AG04449 (cell line): ENCODE measurements at places on chromosomes 16 and 17.

- DNase-seq, result no peak
These were observed 155.1 kb upstream of the CCL2 start for GRCh38 chr17:34099859-34100515.

- no peak for DNase-seq
These were observed 23.3 kb downstream of the TBCD start for GRCh38 chr17:82775001-82775823.

- DNase-seq, result no peak
These were observed 69.3 kb downstream of the ABR start for GRCh38 chr17:1110541-1110861.

- no peak for DNase-seq
These were observed 773 bp downstream of the BLTP2 start for GRCh38 chr17:28643983-28644786.

DNA sequence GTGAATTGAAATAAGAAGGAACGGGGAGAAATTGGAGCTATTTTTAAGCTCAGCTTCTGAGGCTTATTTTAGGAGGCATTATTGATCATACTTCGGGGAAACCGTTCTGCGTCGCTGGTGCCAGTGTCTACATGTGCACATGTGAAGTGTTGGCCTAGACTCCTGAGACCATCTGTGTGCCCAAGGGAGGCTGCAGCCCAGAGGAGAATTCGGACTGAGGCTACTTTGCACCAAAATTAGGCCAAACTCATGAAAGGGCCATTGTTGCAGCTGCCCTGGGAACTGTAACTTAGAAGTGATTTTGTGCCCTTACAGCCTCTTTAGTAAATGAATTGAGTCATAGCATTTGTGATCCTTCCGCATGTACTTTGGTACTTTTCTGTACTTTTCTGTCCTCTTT lies 102.0 kb upstream of the NOL11 start:
- no peak for DNase-seq

DNA sequence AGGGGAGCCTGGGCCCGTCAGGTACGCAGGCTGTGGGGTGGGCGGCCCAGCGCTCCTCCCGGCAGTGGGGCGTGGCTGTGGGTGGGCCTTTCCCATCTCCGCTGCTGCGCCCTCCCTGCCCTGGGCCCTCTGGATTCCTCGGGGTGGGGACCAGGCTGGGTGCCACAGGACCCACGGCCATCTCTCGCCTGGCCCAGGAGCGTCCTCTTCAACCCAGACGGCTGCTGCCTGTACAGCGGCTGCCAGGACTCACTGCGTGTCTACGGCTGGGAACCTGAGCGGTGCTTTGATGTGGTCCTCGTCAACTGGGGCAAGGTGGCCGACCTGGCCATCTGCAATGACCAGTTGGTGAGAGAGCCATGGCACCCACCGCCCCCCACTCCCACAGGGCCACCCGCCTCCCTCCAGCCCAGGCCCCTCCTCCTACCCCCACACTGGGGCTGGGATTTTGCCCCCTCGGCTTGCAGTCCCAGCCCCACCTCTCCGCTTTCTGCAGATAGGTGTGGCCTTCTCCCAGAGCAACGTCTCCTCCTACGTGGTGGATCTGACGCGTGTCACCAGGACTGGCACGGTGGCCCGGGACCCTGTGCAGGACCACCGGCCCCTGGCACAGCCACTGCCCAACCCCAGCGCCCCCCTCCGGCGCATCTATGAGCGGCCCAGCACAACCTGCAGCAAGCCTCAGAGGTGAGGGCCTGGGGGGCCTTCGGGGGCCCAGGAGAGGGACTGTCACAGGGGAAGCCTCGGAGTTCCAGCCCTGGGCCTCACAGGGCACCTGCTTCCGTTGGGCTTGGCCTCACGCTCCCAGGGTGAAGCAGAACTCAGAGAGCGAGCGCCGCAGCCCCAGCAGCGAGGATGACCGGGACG lies 17.2 kb downstream of the KATNB1 start:
- no peak for DNase-seq

- DNase-seq, result no peak
These were observed 31.6 kb upstream of the LRRC37A3 start for GRCh38 chr17:64950871-64951270.

DNA sequence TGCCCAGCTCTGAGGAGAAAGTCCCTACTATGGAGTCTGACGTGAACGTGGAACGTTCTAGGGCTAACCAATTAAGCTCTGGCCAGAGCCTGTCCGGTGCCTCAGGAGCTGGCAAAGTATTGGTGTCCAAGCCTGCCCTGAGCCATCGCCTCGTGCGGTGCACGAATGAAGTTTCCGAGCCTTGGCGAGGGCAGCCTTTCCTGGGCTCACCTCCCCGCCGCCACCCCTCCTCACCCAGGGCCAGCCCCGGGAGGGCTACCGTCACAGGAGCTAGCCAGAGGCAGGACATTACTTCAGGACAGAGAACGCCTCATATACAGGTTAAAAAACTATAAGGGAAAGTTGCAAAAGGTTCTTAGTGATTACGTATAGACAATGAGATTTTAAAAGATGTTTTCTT lies 23.6 kb upstream of the TRAP1 start:
- DNase-seq, result no peak

DNA sequence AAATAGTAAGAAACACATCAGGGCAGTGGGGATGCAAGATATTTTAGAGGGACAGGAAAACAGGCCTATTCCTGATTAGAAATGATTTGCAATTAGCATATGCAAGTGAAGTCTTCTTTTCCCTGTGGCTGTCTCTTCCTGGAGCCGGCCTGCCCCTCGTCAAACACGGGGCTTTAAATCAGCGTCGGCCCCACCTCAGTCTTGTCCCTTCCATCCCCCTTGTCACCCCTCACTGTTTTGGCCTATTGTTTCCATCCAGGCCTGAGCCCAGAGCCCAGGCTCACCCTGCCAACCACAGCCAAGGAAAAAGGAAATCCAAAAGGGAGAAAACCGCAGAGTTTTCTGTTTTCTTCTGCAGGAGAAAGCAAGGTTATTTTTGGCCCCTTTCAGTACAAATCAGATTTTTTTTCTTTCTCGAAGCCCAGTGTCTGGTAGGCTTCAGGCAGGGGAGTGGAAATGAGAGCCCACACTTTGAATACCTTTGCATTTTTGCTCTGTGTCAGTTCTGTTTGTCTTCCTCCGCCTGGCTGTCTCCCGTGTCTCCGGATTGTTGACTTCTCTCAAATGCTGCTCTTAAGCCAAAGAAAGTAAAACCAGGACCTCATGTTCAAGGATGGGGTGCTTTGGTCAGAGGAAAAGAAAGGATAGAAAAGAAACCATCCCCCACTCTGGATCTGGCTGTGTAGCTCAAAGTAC lies 399.9 kb upstream of the CDH11 start:
- DNase-seq, result no peak

- no peak for DNase-seq
These were observed 20.8 kb upstream of the NOL11 start for GRCh38 chr17:67696853-67697498.

- no peak for DNase-seq
These were observed 168.0 kb downstream of the AHSP start for GRCh38 chr16:31695667-31696066.

- DNase-seq, result no peak
These were observed 17.0 kb downstream of the N4BP1 start for GRCh38 chr16:48592839-48593429.

GRCh38 chr16:74713325-74713724 lies 12.7 kb upstream of the MLKL start:
- DNase-seq, result no peak

GRCh38 chr16:6131526-6132050 lies 1034.0 kb upstream of the EEF2KMT start:
- no peak for DNase-seq

DNA sequence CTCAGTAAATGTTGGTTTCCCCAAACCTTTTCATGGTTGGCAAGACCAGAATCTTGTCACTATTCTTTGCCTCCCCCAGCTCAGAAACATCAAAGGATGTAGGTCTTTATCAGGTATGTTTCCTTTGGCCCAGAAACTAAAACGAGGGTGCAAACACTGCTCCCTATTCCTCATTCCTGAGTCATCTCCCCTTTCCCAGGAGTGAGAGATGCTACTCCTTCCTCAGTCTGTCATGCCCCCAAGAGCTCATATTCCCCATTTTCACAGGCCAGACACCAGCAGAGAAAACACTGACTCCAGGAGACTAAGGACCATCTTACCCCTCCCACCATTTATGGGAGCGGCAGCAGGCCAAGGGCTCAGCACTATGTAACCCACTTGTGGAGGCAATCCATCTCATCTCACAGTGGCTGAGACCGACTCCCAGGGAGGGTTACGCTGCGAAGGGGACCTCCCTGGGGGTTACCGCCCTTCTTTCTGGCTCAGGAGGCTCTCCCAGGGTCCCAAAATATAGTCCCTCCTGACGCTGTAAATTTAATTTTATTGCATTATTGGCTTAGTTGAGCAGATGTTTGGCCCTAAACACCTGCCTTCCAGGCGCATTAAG lies 1.5 kb downstream of the GEMIN4 start:
- no peak for DNase-seq

DNA sequence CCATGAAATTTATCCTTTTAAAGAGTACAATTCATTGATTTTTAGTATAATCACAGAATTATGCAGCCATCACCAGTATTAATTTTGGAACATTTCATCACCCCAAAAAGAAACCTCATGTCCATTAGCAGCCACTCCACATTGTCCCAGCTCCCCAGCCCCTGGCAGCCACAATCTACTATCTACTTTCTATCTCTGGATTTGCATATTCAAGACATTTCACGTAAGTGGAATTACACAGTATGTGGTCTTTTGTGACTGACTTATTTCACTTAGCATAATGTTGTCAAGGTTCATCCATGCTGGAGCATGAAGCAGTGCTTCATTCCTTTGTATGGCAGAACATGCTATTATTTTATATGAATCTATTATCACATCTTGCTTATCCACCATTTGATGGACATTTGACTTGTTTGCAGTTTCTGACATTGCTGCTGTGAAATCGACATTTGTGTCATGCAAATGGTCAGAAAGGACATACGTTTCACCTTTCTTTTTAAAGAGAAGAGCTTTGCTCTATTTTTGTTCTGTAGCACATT lies 10.7 kb downstream of the METTL9 start:
- DNase-seq, result no peak

- no peak for DNase-seq
These were observed 9.9 kb downstream of the CASC3 start for GRCh38 chr17:40150276-40150675.

DNA sequence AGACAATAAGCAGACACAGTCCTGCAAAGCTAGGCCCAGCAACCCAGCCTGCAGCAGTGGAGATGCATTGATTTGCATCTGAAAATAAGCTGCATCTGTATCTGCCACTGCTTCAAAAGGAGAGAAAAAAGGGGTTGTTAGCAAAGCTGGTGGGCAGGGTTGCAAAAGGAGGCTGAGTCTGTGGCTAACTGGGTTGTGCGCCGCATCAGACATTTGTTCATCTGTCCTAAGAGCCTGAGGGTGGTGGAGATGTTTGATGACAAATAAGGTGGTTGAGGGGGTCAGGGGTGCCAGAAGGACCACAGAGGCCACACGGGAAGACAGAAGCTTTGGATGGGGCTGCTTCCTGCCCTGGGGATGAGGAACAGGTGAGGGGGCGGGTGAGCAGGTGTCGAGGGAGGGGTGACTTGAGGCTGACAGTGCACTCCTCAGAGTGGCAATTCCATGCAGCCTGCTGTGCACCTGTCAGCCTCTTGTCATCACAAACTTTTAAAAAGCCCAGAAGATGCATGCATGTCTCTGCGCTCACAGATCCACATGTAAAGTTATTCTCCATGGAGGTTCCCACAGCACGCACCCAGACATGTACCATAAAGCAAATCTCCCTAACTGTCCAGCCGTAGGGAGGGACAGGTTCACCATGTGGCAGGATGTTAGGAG lies 35.4 kb downstream of the WSB1 start:
- DNase-seq, result no peak

DNA sequence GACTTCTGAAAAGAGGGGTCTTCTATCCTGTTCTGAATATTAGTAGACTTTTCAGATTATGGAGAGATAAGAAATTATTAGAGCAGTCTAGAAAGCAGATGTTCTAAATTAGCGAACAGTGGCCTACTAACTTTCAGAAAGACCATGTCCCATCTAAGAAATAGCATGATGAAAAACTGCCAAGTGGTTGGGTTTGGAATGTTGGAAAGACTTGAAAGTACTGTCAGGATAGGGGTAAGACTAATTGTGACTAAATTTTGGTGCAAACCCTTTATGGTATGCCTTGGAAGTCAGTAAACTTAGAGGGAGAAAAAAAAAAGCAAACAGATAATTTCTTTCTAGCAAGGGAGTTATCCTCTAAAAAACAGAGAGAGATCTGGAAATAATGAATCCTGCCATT lies 41.1 kb downstream of the TANGO6 start:
- no peak for DNase-seq

GRCh38 chr16:56252835-56253234 lies 61.5 kb downstream of the GNAO1 start:
- DNase-seq, result no peak

DNA sequence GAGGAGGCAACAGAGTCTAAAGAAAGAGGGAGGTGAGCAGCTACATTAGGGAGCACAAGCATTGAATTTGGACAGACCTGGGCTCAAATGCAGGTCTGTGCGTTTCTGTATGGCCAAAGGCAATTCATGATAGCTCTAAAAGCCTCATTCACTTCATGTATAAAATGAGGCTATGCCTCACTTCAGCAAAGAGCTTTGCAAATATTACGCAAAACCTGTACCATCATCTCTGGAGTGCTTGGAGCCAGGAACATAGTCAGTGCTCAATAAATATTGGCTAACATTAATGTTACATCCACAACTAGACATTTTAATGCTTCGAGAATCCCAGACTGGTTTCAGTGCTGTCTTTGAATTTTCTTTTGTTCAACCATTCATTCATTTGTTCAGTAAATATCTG lies 254.7 kb upstream of the CDH11 start:
- DNase-seq, result no peak

DNA sequence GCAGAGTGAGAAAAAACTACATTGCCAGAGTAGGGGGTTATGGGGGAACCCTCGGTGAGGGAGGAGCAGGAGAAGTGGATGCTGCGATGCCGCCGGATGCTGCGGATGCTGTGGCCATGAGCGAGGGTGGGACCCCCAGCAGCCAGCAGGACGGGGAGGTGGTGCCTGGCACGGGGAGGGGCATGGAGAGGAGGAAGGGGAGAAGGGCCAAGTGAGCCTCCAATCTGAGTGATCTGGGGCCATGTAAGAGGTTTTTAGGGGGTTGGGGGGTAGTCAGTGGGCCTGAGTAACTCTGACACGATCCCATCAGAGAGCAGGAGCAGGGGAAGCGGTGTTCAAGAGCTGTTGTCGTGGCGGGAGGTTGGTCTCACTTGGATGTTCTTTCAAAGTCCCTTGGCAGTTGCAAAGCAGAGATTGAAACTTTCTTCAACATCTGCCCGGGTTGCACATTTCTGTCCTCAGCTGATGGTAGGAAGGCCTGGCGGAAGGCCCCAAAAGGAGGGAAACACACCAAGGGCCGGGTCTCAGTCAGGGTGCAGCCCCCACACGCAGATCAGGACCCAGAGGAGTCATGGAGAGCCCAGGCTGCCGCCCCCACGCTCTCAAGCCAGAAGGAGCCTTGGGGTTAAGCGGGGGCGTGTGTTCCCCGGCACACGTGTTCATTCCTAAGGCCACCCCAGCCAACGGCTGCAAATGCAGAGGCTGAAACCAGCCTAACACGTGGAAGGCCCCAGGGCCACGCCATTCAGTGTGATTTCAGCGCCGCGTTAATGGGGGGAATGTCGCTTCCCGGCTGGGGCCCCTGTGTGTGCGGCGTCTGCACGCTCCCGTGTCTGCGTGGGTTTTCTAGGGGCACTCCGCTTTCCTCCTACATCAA lies 81.7 kb downstream of the ZDHHC7 start:
- DNase-seq, result no peak

GRCh38 chr17:68676856-68677255 lies 75.7 kb upstream of the FAM20A start:
- DNase-seq, result no peak

- no peak for DNase-seq
These were observed 30.2 kb downstream of the TRIM25 start for GRCh38 chr17:56883616-56884015.
